ENCODE measurements at places on chromosomes 12 and 14.
A peak's percentile ranks its signal among the peaks of the same experiment; 100 is the strongest.

DNA sequence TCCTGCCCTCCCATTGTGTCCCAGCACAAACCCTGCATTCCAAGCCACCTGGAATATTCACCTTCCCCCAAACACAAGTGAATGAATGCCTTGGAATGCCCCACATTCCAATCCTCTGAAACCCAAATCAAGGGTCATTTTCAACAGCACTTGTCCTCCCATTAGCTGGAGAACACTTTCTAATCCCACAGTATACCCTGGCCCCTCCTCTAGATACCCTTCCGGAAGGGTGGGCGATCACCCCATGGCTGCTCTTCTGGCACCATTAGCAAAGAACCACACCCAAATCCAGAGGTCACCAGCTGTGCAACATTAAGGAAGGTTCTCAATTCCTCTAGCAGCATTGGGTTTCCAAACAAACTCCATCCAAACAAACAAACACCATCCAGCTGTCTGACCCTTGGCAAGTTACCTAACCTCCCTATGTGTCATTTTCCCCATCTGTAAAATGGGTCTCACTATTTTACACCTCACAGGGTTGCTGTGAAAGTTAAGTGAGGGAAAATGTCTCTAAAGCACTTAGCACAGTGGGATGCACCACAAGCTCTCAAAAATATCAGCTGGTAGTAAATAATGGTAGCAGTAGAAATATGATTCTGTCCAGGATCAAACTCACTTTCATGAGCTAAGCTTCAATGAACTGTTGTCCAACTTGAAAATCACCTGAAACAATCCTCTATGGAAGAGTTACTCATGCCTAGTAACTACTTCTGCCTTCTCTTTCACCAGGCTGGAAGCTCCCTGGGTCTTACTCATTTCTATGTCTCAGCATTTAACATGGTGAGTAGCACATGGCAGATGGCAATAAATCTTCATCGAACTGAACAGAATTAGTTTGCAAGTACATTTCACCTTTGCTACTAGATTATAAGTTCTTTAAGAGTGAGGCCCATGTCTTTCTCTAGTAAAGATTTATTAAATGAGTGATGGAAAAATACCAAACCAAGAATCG lies 5.3 kb downstream of the NUAK1 start:
- DNase-seq = no peak

DNA sequence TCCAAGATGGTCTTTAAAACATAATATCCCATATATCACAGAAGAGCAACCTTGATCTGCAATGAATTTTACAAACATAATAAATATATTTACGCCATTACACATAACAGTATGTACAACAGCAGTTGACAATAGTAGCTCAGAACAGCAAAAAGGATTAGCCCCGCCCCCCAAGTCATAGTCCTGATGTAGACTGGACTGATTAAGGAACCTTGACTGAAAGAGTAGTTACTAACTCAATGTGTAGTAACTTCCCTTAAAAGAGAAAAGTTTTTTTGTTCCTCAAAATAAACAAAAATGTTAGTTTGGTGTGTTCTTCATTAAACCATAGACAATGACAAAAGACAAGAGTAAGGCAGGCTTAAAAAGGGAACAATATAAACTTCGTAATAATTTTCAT lies 44.5 kb downstream of the GTF2A1 start:
- DNase-seq = no peak

DNA sequence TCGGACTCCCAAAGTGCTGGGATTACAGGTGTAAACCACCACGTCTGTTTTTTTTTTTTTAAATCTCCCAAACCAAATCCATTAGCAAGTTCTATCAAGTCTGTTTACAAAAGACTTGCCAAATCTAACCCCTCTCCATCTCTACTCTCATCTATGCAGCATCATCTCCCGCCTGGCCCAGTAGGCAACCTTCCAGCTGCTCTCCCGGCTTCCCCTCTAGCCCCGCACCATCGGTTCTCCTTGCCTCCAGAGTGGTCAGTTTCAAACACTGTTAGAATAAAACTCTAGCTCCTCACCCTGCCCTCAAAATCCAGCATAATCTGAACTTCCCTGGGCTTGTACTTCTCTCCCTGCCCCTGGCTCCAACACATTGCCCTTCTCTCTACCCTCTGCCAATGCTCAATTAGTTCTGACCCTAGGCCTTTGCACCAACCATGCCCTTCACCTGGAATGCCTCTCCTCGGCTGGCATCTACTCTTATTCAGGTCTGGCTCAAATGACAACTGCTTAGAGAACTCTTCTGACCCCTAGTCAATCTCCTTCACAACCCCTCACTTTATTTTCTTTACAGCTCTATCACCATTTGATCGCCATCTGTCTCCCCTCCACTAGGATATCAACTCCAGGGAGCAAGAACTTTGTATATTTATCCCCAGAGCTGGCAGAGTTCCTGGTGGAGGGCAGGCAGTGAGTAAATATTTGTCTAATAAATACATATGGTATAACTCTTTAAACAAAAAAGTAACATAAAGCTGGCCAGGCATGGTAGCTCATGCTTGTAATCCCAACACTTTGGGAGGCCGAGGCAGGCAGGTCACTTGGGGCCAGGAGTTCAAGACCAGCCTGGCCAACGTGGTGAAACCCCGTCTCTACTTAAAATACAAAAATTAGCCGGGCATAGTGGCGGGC lies 4.9 kb downstream of the WSB2 start:
- no peak for DNase-seq

DNA sequence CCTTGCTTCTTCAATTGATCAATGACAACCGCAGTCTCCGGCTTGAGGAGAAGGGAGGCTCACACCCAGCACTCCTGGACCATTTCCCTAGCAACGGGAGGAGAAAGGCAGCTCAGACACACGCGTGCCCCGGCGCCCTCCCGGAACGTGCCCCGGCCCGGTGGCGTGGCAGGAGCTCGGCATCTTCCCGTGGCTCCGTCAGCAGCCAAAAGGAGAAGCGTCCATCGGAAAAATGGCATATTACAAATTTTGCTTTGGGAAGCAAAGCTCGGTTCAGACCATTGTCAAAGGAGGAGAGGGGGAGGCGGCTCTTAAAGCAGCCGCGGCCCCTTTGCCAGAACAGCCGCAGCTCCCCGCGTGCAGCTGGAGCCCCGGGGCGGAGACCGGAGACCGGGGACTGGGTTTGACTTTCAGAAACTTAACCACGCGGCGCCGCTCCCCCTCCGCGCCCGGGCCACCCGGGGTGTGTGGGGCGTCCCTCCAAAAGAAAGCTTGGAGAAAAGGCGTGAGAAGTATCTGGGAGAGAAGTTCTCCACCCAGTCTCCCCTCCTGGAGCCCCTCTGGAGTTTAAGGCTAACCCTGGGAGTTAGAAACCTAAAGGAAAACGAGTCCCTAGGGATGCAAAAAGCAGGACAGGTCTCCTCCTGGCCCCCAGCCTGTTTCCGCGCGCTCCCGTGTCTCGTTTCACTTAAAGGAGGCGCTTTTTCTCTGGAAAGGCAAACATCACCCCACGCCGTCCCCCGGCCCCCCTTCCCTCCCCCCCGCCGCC lies 545 bp downstream of the PPFIA2 start:
- DNase-seq = peak; percentile 3

- no peak for DNase-seq
Observed at GRCh38 chr14:30573226-30573814, 14.4 kb downstream of the G2E3 start.

DNA sequence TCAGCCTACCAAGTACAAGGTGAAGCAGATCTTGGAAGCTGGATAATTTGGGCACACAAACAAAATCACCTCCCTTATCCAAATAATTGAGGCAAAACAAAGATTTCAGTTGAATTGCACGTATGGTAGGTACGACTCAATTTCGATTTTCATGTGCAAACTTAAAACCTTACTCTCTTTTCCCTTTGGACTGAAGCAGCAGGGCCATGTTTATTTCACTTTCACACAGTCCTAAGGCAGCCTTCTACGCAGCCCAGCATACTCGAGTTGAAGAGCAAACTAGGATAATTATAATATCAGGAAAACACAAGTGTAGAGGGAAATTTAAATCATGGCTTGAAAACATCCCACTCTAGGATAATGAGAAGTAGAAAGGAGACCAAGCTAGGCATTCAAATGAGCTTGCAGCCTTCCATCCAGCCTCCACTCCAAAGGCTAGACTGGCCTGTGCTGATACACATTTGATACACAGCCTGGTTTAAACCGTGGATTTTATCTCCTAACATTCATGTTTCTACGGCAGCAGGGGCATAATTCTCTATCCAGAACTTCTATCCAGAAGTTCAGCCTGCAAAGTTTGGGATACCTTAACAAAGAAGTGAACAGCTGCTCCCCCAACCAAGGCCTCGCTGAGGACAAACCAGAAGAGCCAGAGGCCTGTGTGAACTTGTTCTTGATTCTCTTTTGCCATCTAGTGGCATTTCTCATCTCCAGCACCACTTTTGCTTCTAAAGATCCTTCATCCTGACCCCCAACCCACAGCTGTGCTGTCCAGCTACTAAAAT lies 2.4 kb upstream of the RNASE7 start:
- peak; percentile 49 for DNase-seq
